ENCODE measurements at places on chromosomes 5 and 9. TPM values are rescaled to one million over a fixed set of nuclear protein-coding genes. Genes with fewer than 3 reads are reported as not detected.

DNA sequence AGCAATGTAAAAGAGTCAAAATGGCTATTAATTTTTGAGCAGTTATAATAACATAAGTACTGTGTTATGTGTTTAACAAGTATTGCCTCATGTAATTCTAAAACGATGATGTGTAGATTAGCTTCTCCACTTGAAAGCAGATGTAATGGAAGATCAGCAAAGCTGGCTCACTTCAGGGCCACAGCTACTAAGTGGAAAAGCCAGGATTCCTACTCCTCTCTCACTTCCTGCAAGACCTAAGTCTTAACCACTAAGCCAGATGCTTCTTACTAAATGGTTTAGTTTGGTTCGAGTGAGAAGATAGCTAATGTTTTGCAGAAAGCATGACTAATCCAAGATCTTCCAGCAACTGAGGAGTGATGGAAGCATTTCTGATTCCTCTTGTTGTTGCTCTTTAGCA, 15.7 kb upstream of the TNC start:
- DNase-seq = no peak
- H3K27ac ChIP-seq = no peak overlapping the region
- H3K36me3 ChIP-seq = no peaks in the 10 kb centered on the region
- H3K4me3 ChIP-seq = no peak overlapping the region
- H3K27me3 ChIP-seq = no peaks in the 10 kb centered on the region

GRCh38 chr5:167769846-167770413, 521.5 kb upstream of the WWC1 start:
- no peaks in the 10 kb centered on the region for H3K4me1 ChIP-seq
- H3K27me3 ChIP-seq = no peaks in the 10 kb centered on the region
- DNase-seq = no peak

Gene IL4
- not detected for polyA plus RNA-seq

DNA sequence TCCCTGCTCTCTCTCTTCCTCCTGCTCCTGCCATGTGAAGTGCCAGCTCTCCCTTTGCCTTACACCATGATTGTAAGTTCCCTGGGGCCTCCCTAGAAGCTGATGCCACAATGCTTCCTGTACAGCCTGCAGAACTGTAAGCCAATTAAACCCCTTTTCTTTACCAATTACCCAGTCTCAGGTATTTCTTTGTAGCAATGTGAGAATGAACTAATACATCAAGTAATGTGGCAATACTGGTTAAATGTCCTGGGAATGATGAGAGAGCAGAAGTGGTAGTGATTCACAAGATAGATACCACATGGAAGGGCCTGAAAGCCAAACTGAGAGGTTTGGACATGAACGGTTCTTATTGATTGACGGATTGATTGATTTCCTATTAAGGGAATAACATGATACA, 62.6 kb upstream of the IL12B start:
- no peaks in the 10 kb centered on the region for H3K4me1 ChIP-seq
- no peak for DNase-seq
- no peak overlapping the region for H3K27ac ChIP-seq
- H3K4me3 ChIP-seq = no peak overlapping the region
- no peaks in the 10 kb centered on the region for H3K27me3 ChIP-seq

Gene WDR31
- polyA plus RNA-seq = 1.1 TPM

- no peaks in the 10 kb centered on the region for H3K27me3 ChIP-seq
- no peak overlapping the region for H3K4me3 ChIP-seq
- no peaks in the 10 kb centered on the region for H3K4me1 ChIP-seq
- H3K27ac ChIP-seq = no peak overlapping the region
- no peaks in the 10 kb centered on the region for H3K36me3 ChIP-seq
Measured at GRCh38 chr5:72602696-72603685, 95.8 kb upstream of the ZNF366 start.

DNA sequence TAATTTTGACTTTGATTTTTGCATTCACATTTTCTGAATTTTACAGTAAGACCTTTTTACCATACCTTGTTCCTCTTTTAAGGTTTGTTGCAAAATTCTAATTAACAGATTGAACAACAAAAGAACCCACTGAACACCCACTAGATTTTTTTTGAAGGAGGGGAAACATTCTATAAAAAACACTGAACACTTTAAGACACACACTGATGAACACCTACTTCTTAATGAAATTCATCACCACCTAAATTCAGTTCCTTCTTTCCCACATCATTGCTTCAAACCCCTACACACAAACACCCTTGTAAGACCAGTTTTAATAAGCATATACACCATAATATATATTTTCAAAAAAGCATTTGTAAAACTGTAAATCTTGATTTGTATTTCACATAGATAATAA, 559.0 kb upstream of the MEF2C start:
- no peak for DNase-seq
- H3K36me3 ChIP-seq = no peaks in the 10 kb centered on the region
- H3K27ac ChIP-seq = no peak overlapping the region
- no peak overlapping the region for H3K4me3 ChIP-seq

Gene ANKRD20A1
- 1.3 TPM for polyA plus RNA-seq

- no peaks in the 10 kb centered on the region for H3K27me3 ChIP-seq
- H3K4me3 ChIP-seq = no peak overlapping the region
- peaks cover 5% of the 10 kb centered on the region for H3K4me1 ChIP-seq
- H3K27ac ChIP-seq = no peak overlapping the region
Measured at GRCh38 chr9:18819418-18819817, 213.6 kb downstream of the SAXO1 start.

Gene PCDHGB4
- polyA plus RNA-seq = 0.76 TPM

Gene MEIKIN
- polyA plus RNA-seq = not detected

- no peak overlapping the region for H3K4me3 ChIP-seq
- H3K27me3 ChIP-seq = no peaks in the 10 kb centered on the region
- peaks cover 20% of the 10 kb centered on the region for H3K4me1 ChIP-seq
- H3K27ac ChIP-seq = no peak overlapping the region
- peak; percentile 67 for DNase-seq
Measured at GRCh38 chr5:93611976-93612854, 29.2 kb downstream of the NR2F1 start.

- H3K27ac ChIP-seq = peak overlapping the region; percentile 70
- H3K4me1 ChIP-seq = peaks cover 73% of the 10 kb centered on the region
- H3K27me3 ChIP-seq = no peaks in the 10 kb centered on the region
- DNase-seq = no peak
- H3K4me3 ChIP-seq = no peak overlapping the region
Measured at GRCh38 chr9:95133325-95133705, 184.2 kb downstream of the FANCC start.

DNA sequence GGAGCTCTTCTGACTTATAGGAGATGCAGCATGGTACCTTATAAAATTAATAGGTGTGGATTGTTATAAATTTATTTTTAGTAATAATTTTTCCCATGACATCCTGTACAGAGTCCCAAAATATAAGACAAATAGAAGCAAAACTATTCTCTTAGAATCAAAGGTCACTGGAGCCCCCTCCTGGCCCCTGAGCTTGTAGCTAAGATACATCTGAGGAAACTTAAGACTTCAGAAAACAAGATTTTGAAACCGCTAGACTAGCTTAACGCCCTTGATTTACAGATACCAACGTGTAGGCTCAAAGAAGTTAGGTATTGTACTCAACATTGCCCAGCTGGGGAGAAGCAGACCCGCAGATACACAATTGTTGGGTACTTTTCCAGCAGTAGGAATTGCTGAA, 45.7 kb upstream of the KCNN2 start:
- no peak for DNase-seq
- no peaks in the 10 kb centered on the region for H3K4me1 ChIP-seq
- H3K4me3 ChIP-seq = no peak overlapping the region
- H3K36me3 ChIP-seq = no peaks in the 10 kb centered on the region
- H3K27ac ChIP-seq = no peak overlapping the region
- H3K27me3 ChIP-seq = no peaks in the 10 kb centered on the region

DNA sequence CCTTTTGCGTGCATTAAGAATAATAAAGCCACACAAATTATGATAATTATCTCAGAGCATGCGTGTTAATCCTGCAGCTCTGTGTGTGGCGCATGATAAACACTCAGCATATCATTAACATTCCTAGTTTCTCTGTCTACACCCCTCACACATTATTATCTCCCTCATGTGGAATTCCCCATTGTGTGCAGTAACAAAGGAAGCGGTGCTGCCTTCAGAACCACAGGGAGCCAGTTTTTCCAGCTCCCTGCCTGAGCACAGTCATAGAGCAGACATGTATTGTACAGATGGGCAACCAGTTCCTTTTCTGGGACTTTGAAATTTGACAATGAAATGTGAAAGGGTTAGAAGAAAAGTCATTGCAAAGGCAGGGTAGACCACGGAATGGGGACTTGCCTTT, 1365.5 kb upstream of the CDH9 start:
- H3K27me3 ChIP-seq = no peaks in the 10 kb centered on the region
- no peak overlapping the region for H3K27ac ChIP-seq
- no peak overlapping the region for H3K4me3 ChIP-seq
- no peak for DNase-seq
- H3K4me1 ChIP-seq = no peaks in the 10 kb centered on the region

DNA sequence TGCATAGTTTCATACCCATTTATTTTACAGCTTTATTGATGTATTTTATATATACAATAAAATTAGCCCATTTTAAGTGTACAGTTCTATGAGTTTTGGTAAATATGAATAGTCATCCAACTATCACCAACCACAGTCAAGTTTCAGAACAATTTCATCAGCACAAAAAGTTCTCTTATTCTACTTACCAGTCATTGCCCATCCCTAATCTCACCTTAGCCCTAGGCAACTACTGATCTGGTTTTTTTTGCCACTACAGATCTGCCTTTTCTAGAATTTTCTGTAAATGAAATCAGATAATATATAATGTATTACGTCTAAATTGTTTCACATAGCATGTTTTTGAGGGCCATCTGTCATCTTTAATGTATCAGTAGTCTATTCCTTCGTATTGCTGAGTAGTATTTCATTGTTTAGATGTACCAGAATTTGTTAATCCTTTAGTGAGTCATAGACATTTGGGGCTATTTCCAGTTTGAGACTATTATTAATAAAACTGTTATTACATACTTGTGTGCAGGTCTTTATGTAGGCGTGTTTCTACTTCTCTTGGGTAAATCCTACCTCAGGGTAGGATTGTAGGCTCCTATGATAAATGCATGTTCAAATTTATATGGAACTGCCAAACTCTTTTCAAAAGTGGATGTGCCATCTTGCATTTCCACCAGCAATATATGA, 198.5 kb upstream of the ADAMTSL1 start:
- no peak for DNase-seq
- no peak overlapping the region for H3K27ac ChIP-seq
- H3K27me3 ChIP-seq = no peaks in the 10 kb centered on the region
- H3K4me3 ChIP-seq = no peak overlapping the region
- no peaks in the 10 kb centered on the region for H3K4me1 ChIP-seq
- no peaks in the 10 kb centered on the region for H3K36me3 ChIP-seq

DNA sequence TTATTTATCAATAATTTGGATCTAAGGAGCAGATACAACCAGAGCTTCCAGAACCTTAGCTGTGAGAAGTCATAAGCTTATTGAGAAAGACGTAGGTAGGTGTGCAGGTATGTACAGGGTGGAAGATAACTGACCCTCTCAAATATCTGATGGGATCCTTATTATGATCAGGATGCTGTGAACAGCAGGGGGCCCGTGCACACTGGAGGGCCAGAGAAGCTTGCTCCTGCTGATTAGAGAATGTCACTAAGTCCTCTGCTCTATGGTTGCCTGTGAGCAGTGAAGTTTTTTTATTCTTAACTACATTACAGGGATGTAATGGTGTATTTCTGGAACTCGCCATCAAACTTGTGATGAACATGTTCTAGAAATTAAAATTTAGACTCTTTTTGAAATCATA, 108.9 kb upstream of the POU5F2 start:
- H3K36me3 ChIP-seq = no peaks in the 10 kb centered on the region
- no peaks in the 10 kb centered on the region for H3K27me3 ChIP-seq
- H3K27ac ChIP-seq = no peak overlapping the region
- H3K4me3 ChIP-seq = no peak overlapping the region

- H3K36me3 ChIP-seq = no peaks in the 10 kb centered on the region
- H3K4me1 ChIP-seq = no peaks in the 10 kb centered on the region
- DNase-seq = no peak
- no peak overlapping the region for H3K4me3 ChIP-seq
- H3K27me3 ChIP-seq = no peaks in the 10 kb centered on the region
- no peak overlapping the region for H3K27ac ChIP-seq
Measured at GRCh38 chr9:36306471-36307306, 48.4 kb upstream of the GNE start.

Gene PCDHB2
- 0.05 TPM for polyA plus RNA-seq

Gene FGF1
- polyA plus RNA-seq = 0.08 TPM

- peaks cover 11% of the 10 kb centered on the region for H3K4me1 ChIP-seq
- DNase-seq = no peak
- H3K4me3 ChIP-seq = no peak overlapping the region
- H3K36me3 ChIP-seq = no peaks in the 10 kb centered on the region
- no peaks in the 10 kb centered on the region for H3K27me3 ChIP-seq
- peak overlapping the region; percentile 42 for H3K27ac ChIP-seq
Measured at GRCh38 chr9:72305102-72305546, 59.9 kb downstream of the ZFAND5 start.

DNA sequence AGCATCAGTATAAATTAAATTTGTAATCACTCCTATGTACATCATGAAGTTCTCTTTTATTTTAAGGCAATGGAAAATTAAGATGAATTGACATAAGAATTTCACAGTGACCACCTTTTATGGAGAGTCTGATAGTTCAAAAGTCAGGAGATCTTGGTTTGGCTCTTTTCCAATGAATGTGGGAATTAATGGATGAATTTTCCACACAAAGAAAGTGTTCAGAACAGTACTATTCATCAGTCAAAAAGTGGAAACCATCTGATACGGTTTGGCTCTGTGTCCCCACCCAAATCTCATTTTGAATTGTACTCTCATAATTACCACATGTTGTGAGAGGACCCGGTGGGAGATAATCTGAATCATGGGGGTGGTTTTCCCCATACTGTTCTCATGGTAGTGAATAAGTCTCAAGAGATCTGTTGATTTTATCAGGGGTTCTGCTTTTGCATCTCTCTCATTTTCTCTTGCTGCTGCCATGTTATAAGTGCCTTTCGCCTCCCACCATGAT, 24.5 kb downstream of the CCDC125 start:
- no peaks in the 10 kb centered on the region for H3K27me3 ChIP-seq
- no peak overlapping the region for H3K27ac ChIP-seq
- H3K4me1 ChIP-seq = no peaks in the 10 kb centered on the region
- no peak overlapping the region for H3K4me3 ChIP-seq

Gene NPDC1
- polyA plus RNA-seq = 9.0 TPM

DNA sequence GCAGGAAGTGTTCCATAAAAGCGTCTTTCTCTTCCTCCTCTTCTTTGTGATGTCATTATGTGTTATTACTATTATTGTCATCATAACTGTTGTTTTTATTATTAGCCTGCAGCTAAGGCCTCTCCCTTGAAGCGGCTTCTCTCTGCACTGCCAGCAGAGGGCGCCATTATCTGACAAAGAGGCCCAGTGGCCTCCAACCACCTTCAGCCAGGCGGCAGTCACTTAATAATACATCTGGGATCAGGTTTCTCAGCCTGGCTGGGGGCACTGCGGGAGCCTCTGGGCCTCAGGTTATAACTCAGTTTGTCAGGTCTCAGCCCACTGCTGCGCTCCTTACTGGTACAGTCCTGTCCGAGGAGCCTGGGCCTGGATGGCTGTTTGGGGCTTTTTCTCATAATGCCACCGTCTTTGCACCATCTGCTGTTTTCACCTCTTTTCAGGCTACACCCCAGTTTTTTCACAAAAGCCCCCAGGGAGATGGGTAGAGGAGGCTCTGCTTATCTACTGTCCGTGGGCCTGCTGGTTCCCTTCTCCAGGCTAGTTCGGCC, 281.9 kb downstream of the NSG2 start:
- H3K4me1 ChIP-seq = no peaks in the 10 kb centered on the region
- peaks cover 12% of the 10 kb centered on the region for H3K27me3 ChIP-seq
- DNase-seq = peak; percentile 66
- no peaks in the 10 kb centered on the region for H3K36me3 ChIP-seq

Gene MUSK
- polyA plus RNA-seq = not detected

All from liver (tissue), 10 donors.